ENCODE measurements at places on chromosomes 2 and 18.

DNA sequence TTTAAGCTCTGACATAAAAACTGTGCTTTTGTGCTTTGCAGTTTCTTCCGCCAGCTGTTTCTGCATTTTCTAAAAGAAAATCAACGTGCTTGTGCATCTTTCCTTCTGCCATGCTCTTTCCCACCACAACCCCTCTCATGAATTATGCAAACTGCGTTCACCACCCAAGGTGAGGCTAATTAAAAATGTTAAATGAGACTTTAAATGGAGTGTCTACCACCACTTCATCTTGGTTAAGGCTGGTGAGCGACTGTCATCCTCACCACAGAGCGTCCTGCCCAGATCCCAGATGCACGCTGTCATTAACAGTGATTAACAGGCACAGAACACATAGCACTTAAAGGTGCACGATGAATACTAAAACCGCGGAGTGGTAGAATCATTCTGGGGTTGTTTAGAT is 250.5 kb upstream of the RAB6C start:
- DNase-seq: no peak

DNA sequence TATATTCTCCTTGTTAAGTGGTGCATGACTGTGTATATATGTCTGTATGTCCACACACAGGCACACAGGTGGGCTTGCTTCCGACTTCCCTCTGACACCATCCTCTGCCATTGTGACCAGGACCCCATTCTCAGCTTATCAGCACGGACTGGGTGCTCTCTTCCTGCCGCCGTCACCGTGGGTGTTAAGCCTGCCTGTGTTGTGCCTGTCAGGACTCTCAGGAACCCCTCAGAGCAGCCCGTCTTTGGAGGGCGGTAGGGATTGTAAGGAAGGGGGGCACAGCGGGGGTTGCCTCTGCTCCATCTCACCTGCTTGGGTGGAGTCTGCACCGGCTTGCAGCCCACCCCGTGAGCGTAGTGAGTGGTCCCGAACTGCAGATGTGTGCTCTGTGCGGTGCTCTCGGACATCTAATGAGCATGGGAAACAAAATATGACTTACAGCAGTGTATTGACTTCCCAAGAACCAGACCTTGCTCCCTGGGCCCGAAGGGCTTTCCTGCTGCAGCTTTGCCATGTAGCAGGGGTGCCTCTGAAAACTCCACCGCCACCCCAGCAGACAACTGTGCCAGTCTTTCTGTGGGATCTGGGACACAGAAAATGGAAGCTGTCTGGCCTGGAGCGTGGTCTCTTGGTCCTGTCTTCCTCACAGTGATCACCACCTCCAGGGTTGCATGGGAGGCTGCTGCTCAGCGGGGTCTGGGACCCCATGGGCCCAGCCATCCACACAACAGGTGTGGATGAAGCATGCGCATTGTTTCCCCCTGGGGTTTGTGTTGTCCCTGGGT is 58.9 kb downstream of the SH3RF3 start:
- no peak for DNase-seq

DNA sequence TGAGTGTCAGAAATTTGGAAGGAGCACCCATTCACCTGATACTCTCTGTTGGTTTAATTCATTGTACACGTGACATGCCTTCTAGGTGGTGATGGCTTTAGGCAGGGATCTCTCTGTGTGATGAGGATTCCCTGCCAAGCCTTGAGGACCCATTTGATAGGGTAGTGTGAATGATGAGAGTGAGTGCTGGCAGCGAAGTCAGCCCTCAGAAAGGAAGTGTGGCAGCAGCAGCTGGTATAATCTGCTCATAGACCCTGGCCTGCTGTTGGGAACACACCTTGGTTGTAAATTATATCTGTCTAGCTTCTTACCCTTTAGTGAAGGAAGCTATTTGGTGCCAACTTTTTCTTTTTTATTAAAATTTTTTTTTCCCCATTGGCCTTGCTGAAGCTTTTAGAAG is 164.5 kb downstream of the HAUS1 start:
- no peak for DNase-seq

DNA sequence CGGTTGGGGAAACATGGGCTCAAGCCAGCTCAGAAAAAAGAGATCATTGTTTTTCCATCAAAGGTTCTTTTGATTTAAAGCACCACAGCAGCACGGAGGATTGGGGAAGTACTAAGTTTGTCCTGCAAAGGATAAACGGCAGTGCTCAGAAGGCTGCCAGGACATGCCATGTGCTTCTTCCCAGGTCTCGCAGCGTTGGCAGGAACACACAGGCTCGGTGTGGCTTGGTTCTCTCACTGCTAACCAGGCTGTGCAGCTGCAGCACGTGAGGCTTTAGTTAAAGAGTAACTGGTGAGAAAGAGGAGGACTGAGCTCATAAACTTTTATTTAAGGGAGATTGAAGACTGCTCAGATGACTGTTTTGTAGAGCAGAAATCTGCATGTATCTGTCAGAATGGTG is 264.3 kb downstream of the TSN start:
- DNase-seq: no peak

- DNase-seq: no peak
Measured at GRCh38 chr2:38462121-38462661, 85.1 kb upstream of the ATL2 start.

DNA sequence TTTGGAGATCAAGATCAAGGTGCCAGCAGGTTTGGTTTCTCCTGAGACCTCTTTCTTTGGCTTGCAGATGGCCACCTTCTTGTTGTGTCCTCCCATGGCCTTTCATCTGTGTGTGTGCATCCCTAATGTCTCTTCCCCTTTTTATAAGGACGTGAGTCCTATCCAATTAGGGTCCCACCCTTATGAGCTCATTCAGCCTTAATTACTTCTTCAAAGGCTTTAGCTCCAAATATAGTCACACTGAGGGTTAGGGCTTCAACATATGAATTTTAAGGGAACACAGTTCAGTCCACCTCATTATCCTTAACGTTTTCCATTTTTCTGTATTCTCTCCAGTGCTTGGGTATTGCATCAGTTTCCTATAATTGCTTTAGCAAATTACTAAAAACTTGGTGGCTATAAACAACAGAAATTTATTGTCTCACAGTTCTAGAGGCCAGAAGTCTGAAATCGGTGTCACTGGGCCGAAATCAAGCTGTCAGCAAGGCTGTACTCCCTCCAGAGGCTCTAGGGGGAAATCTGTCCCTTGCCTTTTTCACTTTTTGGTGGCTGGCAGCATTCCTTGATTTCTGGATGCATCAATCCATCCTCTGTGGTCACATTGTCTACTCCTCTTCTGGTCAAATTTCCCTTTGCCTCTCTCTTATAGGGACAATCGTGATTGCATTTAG is 34.1 kb downstream of the CDC42EP3 start:
- DNase-seq: no peak

DNA sequence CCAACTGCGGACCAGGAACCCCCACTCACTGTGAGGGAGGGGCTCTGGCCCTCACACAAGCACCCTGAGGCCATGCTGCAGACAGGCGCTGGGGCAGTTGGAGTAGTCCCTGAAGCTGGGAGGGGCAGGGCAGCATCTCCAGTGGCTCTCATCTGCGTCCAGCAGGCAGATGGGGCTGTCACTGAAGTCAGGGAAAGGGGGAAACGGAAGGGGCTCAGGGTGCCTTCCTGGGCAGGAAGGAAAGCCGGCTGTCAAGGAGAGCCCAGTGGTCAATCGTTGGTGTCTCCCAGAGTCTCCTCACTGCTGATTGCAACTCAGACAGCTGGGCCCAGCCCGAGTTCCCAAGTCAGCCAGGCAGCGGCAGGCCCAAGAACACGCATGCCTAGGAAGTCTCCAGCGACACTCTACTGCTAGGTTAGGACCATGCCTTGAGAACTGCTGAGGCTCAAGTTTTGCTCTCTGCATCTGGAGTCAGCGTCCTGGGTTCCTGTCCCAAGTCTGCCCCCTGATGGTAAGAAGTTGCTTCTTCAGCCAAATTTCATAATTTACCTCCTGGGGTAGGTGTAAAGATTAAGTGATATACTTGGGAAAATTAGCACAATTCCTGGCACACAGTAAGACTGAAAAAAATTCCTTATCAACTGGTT is 27.4 kb upstream of the NMUR1 start:
- no peak for DNase-seq

DNA sequence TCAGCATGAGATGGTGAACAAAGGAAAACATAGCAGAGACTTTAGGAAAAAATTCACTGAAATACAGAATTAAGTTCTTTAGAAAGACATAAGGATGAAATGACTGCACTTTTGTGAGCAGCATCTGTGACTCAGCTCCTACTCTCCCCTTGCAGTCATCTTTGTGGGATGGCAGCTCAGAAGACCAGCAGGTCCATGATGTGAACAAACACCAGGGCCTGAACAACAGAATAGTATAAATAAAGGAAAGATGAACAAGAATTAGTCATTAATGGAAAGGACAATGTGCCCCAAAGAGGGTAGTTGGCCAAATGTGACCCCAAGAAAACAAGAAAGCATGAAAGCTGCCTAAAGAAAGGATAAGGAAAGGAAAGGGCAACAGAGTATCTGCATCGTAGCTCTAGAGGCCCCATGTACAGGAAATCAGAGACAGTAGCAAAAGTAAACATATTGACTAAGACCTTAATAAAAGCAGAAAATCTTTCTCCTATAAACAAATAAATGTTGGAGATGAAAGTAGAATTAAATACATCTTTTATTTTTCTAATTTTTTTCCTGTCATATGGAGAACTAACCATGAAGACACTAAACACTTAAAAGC is 318.0 kb downstream of the ZEB2 start:
- DNase-seq: no peak

DNA sequence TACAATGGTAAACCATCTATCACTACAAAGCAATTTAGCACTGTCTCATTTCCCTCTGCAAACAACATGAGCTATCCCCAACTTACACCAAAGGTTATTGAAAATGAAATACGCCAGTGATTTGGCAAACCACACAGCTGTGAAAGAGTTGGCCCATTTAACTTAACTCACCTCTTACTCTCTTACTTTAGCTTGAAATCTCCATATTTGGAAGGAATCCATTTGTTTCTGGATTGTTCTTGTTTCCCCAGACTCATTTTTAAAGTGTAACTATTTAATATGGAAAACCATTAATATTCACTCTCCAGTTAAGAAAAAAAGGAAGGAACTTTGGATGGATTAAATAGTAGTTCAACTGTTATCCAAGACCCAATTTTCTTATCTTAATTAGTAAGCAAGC is 93.7 kb upstream of the TRIB2 start:
- DNase-seq: no peak

GRCh38 chr2:108623616-108624015 is 89.3 kb downstream of the LIMS1 start:
- no peak for DNase-seq

GRCh38 chr18:32152705-32153448 is 37.0 kb upstream of the MEP1B start:
- no peak for DNase-seq

DNA sequence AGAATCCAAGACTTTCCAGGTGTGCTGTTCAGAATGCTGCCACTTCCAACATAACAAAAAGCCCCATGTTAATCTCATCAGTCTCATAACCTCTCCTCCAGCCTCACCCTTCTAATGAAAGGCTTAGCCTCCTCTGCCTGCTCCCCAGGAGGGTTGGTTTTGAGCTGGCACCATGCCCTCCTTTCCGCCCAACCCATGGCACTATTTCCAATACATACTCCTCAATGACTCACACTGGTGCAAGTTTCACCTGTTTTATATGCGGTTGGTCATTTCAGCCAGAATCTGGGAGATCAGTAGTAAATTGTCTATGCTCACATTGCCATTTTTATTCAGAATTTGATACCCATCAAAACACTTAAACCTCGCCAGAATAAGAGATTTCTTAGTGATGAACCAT is 157.6 kb upstream of the NRP2 start:
- no peak for DNase-seq

- DNase-seq: no peak
Measured at GRCh38 chr2:60447943-60448342, 105.5 kb downstream of the BCL11A start.

DNA sequence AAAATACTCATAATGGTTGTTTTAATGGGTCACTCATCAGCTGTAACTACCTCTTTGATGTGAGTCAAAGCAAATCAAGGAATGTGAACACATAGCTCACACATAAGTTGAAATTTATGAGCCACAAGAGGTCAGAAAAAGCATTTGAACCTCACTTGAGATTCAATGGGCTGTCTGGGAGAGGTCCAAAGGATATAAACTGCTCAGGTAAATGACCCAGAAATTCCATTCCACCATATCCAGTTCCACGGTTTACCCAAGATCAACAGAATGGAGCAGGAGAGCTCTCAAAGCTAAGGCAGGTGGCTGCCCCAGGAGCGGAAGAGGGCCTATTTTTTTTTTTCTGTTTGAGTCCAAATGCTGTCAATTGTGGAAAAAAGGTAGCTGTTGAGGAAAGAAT is 464.1 kb downstream of the TNS1 start:
- DNase-seq: peak; percentile 69

- no peak for DNase-seq
Measured at GRCh38 chr2:68487773-68488355, 20.5 kb downstream of the APLF start.

DNA sequence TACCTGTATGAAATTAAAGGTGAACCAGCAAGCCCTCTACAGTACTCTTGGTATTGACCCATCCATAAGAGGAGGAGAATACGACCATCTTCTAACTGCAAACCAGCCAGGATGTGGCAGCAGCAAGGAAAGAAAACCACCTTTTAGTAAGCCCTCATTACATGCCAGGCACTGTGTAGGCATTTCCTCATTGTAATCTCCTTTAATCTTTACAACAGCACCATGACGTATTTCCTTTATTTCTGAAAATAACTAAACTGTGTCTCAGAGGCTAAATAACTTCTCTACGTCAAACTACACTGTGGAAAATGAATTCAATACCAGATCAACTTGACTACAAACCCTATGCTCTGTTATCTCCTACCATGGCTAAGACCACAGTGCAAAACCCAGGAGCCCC is 18.2 kb downstream of the WDR35 start:
- DNase-seq: no peak

- DNase-seq: no peak
Measured at GRCh38 chr2:29480426-29480825, 365.2 kb downstream of the CLIP4 start.

GRCh38 chr2:174051741-174052583 is 86.8 kb upstream of the SP3 start:
- DNase-seq: no peak

GRCh38 chr2:207251573-207252192 is 85.9 kb upstream of the KLF7 start:
- DNase-seq: no peak
